ENCODE measurements at places on chromosomes 3 and 15. TPM values are rescaled to one million over a fixed set of nuclear protein-coding genes. Genes with fewer than 3 reads are reported as not detected.

Gene MEX3B
- total RNA-seq = 3.2 TPM

Gene SKOR1
- total RNA-seq = 0.15 TPM

Gene DAPK2
- total RNA-seq = 1.7 TPM

Gene TP63
- under 0.01 TPM for total RNA-seq

Gene AGTR1
- 3.3 TPM for total RNA-seq

Gene GOLGA6L7
- total RNA-seq = not detected

Gene WDR49
- 1.0 TPM for total RNA-seq

Gene PCBP4
- 56.0 TPM for total RNA-seq

Gene SEMA6D
- total RNA-seq = 6.6 TPM

Gene SCAANT1
- not detected for total RNA-seq

Gene FAM174B
- 2.8 TPM for total RNA-seq

Gene CCR1
- total RNA-seq = 7.6 TPM

Gene GOLGA8T
- total RNA-seq = not detected

Gene NSUN3
- total RNA-seq = 11.4 TPM

Gene C3orf18
- total RNA-seq = 22.7 TPM

Gene GOLGA6B
- total RNA-seq = not detected

Gene GRM2
- 0.17 TPM for total RNA-seq

Gene PYDC2
- not detected for total RNA-seq

Gene CP
- total RNA-seq = 0.33 TPM

Gene ESYT3
- not detected for total RNA-seq

Gene FRMD4B
- under 0.01 TPM for total RNA-seq

Gene CCDC13
- 0.29 TPM for total RNA-seq

Gene BNC1
- 7.9 TPM for total RNA-seq

Gene DYNC1LI1
- total RNA-seq = 52.8 TPM

Gene CCDC33
- total RNA-seq = not detected

Gene GRK7
- total RNA-seq = under 0.01 TPM

Gene ITIH4
- 3.3 TPM for total RNA-seq

Gene FLNB
- 62.5 TPM for total RNA-seq

Gene SLC2A2
- not detected for total RNA-seq

Gene TEX55
- total RNA-seq = not detected

Gene ADGRG7
- total RNA-seq = not detected

Gene CPNE4
- total RNA-seq = not detected

Gene CPOX
- 28.8 TPM for total RNA-seq

Gene LRRC31
- total RNA-seq = not detected

Gene GCHFR
- total RNA-seq = 2.0 TPM

Gene SETD5
- 73.9 TPM for total RNA-seq

Gene SCAMP5
- total RNA-seq = 2.2 TPM

All from smooth muscle cell of trachea (primary cell).